Effector memory CD8-positive, alpha-beta T cell (primary cell): ENCODE measurements at places on chromosomes 2 and 18.

DNA sequence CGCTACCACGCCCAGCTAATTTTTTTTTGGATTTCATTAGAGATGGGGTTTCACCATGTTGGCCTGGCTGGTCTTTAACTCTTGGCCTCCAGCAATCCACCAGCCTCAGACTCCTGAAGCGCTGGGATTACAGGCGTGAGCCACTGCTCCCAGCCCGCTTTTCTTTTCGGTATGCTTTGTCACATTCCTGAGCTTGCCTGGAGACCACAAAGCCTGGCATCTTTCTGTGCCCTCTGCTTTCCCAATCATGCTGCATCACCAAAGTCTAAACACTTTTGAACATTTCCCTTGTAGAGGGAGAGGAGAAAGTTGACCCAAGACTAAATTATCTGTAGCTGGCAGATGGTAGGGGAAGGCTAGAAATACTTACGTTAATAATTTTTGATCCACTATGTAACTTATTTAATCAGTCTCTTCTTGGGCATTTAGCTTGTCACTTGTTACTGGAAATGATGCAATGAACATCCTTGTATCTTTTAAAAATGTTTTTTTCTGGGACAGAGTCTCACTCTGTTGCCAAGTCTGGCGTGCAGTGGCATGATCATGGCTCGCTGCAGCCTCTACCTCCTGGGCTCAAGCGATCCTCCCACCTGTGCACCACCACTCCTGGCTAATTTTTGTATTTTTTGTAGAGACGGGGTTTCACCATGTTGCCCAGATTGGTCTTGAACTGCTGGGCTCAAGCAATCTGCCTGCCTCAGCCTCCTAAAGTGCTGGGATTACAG, 2.7 kb upstream of the NPC1 start:
- DNase-seq, result no peak

DNA sequence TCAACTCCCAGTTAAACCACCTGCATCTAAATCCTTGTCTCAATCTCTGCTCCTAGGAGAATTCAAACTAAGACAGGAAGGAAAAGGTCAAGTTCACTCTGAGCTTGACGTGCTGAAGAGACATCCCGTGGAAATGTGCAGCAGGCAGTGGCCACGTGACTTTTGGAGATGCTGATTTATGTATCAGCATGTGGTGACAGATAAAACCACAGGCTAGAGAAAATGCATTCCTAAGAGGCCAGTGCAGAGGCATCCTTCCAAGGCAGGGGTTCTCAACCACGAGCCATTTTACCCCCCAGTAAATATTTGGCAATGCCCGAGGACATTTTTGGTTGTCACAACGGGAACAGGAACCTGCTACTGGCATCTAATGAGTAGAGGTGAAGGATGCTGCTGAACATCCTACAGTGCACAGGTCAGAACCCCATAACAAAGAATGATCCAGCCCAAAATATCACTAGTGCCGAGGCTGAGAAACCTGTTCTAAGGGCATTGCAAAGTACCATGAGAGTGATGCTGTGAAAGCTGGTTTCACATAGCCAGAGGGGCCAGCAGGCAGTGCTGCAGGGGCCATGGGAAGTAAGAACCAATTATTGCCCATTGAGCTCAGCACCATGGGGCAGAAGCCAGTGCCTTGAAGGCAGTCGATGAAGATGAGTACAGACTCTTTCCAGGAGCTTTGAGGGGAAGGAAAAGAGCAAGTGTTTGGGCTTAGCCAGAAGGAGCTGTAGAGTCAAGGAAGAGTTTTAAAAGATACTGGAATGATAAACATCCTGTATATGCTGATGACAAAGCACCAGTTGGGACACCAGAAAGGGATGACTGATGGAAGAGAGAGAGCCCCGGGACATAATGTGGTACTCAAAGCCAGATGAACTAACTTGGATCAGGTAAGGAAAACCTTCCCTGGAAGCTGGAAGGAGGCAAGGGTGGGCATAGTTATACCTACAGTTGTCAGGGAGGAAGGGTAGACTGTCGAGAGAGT, 174.6 kb downstream of the HAUS1 start:
- DNase-seq, result no peak

GRCh38 chr2:15993232-15993610, 52.9 kb downstream of the MYCN start:
- DNase-seq, result no peak

DNA sequence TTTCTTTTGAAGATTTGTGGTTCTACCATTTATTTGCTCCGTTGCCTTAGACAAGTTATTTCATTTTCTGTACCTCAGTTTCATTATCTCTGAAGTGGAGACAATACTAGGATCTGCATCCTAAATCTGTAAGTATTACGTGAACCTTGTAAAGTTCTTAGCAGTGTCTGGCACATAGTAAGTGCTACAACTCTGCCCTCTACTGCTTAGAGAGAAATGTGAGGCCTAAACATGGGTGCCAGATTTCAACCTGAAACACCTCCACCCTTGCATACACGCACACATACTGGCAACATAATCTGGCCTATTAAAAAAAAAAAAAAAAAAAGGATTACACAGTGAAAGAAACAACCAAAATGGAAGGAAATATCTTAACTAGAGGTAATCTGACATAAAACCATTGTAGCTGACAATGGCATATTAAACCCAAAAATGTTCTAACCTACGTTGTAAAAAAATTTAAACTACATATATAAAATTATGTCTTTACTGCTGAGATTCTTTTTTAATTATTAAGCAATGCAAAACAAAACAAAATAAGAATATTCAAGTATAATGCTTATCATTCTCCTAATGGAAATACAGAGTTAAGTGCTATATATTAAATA, 132.6 kb downstream of the MAP2 start:
- DNase-seq, result no peak

DNA sequence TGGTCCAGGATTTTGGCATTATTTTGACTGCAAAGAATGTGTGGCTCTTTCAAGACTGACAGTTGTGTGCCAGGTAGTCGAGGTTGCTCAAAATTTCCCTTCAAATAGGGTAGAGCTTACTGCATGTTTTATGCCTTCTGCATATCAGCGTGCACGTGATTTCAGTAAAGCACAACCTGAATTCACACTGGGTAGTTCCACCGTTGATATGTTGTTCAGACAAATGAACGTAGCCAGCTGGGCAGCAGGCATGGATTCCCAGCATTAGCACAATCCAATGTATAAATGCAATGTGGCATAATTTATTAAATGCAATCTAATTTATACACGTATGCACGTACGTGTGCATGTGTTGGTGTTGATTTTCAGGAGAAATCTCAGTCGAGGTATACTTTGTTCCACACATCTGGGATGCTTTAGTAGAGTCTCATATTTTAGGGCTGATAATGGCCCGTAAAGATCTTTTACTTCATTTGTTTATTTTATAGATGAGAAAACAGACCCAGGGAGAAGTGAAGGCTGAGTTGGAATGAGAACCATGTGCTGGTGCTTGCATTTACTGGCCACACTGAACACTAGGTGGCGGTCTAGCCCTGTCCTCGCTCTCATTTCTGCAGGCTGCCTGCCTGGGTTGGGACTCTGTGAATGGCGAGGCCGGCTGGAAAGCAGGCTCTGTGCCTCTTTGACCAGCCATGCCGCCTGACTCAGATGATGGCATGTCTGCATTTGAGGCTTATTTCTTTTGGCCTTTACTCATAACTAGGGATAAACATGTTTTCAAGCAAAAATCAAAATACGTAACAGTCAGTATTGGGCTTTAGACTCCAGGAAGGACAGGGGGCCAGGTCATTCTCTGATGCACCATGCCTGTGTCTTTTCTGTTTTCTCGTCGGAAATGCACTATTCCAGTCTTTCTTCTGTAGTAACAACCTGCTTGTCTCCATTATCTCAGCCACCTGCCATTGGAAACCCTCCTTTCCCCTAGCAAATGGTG, 120.4 kb downstream of the RNF144A start:
- peak; percentile 50 for DNase-seq

DNA sequence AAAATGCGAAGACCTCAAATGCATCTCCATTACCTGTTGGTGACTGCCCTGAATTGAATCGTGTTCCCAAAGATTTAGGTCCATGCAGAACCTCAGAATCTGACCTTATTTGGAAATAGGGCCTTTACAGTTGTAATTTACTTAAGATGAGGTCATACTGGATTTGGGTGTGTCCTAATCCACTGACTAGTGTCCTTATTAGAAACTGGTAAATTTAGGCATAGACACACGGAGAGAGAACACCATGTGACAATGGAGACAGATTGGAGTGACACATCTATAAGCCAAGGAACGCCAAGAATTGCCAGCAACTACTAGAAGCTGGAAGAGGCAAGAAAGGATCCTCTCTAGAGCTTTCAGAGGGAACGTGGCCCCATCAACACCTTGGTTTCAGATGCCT, 203.1 kb downstream of the SMAD2 start:
- DNase-seq, result no peak

DNA sequence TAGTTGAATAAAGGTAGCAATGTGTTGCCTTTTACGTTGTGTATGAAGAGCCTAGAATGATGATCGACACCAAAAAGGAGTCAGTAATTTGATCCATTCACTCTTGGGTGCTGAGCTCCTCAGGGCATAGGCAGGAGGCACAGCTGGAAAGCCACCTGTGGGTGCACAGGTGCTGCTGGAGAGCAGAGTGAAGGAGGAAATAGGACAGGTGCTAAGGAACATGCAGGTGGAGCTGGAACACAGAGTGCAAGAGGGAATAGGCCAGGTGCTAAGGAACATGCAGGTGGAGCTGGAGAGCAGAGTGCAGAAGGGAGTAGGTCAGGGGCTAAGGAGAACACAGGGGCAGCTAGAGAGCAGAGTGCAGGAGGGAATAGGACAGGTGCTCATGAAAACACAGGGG, 86.1 kb downstream of the SH3YL1 start:
- no peak for DNase-seq

DNA sequence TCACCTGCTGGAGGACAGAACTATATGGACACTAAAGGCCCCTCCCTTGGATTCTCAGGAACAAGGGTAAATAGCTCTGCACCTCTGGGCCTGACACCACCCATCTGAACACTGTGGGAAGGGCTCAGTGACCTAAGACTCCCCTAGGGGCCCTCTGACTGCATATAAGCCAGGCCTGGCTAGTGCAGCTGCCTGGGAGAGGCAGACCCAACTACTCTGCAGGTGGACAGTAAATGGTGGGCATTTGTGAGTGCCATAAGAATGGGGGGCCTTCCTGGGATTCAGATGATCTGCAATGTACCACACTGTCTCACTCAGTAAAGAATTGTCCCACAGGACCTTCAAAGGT, 11.2 kb upstream of the WIPF1 start:
- DNase-seq, result no peak

DNA sequence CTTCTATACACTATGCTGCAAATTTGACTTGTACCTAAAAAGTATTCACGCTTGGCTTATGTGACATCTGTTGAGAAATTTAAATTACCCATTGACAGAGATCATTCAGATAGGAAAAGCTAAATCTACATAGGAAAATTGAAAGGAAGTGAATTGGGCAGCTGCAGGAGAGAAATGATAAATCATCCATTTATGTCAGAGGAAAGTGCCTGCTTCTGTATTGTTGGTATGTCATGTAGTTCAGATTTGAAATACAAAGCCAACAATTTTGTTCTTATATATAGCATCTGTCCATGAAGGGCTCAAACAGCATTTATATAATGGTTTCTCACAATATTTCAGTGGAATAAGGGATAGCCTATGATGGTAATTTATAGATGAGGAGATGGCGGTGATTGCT, 17.6 kb downstream of the LINC00305 start:
- no peak for DNase-seq

- peak; percentile 4 for DNase-seq
Measured at GRCh38 chr18:43571078-43571689, 293.9 kb upstream of the SYT4 start.

DNA sequence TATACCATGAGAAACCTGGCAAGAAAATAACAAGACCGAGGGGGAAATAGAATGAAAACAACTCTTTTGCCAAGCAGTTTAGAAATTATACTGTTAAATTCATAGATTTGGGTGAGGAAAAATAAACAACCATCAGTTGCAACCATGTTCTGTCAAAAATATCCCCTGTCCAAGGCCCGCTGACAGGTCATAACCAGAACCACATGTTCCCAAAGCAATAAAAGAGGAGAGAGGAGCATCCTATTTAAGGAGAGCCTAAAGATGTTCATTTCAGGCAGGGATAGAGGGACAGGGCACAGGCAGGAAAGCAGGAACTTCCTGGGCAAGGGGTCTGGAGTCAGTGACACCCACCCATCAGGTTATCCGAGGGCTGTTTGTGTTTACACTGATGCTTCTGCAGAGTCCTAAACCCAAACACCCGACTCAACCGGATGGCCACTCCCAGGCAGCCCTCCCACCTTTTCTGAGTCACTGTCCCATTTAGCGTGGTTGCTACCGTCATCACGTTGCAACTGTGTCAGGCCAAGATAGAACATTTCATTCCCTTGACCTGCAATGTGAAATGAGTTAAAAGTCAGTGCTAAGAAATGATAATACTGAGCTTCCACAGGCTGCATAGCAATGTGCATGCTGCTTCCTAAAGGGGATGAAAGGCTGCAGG, 468.3 kb upstream of the RAB12 start:
- DNase-seq, result no peak

DNA sequence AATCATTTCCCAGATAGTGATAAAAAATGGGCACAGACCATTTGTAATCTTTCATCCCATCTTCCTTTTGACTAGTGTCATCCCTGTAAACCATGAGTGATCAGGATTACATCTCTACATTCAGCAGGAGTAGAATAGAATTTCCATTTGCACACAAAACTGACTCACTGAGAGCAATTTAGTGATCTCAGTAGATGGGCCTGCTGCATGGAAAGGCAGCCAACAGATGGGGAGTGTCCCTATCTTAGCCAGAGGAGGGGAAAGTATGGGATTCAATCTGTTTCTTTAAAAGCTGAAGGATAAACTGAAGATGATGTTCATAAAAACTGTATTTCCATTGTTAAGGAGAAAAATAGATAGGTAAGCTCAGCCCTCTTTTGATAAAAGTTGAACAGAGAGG, 441.7 kb downstream of the ZNF521 start:
- DNase-seq, result no peak

DNA sequence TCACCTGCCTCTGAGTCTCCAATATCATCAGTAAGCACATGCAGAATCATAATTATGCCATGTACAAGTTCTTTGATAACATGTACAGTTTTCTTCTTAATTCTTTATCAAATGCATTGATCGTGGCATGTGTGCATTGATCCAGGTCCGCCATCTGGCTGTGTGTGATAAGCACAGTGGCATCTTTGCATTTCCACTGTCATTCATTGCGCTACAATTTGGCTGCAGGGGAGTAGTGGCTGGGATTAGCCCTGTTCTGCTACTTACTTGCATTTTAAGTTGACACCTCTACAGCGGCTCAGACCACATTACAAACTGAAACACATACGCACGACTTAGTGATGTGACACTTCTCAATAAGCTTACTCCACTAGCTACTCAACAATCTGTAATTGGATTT, 83.6 kb upstream of the OTX1 start:
- no peak for DNase-seq

DNA sequence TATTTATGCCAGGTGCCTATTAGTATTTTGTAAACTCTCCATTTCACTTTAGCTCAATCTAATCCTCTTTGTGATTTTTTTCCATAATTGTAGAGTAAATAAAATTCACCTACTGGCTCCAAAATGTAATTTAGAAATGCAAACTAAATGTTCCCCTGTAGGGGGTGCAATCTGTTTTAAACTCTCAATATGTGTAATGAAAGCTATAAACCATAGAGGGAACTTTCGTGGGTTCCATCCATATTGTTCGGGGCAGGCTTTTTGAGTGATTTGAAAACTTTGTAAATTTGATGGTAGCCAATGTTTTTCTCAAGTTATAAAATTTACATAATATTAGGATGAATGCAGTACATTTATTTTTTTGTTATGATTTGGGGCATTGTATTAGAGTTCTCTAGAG, 49.4 kb downstream of the TSPYL6 start:
- DNase-seq, result no peak

- no peak for DNase-seq
Measured at GRCh38 chr2:207437524-207438143, 92.1 kb upstream of the CREB1 start.
